ENCODE measurements at places on chromosomes 6 and 20.

DNA sequence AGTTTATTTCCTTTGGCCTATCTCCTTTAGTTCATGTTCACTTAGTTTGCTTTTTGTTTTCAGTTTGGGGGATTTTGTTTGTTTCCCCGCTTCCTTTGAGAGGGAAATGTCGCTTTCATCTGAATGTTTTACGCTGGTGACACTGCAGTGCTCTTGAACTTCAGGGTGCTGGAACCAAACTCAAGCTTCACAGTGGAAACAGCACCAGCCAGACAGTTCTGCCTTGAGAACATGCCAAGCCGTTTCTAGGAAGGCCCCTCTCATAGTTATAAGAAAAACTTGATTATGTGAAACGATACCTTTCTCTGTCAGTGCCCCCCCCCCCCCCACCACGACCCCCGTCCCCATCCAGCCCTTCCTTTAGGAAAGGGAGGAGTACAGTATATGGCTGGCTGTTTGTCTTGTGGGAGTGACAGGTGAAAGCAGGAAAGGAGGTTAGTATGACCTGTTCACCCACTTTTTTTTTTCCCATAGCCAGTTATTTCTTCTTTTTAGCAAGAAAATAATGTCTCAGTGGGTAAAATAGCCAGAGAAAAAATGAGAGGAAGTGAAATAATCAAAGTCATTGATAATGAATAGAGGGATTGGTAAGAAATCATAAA lies 130.1 kb downstream of the LRRC1 start:
- no peak for DNase-seq

DNA sequence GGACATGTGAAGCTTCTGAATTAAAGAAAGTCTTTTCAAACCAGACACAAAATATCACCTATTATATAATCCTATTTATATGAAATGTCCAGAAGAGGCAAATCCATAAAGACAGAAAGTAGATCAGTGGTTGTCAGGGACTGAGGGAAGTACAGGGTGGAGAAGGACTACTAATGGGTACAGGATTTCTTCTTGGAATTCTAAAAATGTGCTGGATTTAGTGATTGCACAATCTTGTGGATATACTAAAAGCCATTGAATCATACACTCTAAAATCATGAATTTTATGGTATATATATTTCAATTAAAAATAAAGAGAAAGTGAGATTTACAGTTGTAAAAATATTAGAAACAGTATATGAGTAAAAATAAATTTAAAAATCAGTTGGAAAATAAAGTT lies 18.7 kb upstream of the MC3R start:
- no peak for DNase-seq

- DNase-seq = no peak
Observed at GRCh38 chr20:64228751-64229506, 26.6 kb upstream of the PCMTD2 start.

DNA sequence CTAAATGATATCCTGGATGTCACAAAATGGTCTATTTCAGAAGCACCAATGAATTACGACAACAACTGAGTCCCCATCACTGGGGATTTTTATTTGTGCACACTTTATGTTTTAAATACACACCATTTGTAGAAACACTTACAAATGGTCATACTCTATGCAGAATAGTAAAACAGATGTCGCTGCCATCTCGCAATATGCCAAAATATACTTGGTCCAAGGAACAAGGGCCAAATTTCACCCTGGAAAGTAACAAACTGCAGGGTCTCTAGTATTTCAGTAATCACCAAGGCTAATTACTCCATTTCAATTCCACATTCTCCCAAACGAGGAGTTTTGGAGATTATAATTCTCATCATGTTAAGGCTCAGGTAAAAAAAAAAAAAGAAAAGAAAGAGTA lies 215.2 kb downstream of the LMBRD1 start:
- DNase-seq = no peak

GRCh38 chr20:62835931-62836861 lies 19.3 kb downstream of the COL9A3 start:
- no peak for DNase-seq

DNA sequence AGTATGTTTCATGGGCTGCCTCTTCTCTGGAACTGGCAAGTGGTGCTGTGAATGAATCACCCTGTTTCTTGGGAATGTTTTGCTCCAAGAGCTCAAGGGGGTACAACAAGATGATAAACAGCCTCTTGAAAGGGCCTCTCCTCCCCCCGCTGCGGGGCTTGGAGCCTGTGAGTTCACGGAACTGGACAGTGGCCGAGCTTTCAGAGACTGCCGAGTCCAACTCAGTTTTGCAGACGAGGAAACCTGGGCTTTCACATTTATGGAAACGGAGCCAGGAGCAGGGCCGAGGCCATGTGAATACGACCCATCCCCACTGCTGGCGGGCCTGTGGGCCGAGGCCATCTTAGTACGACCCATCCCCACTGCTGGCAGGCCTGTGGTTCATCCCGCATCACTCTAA lies 18.2 kb upstream of the SRC start:
- no peak for DNase-seq
